ENCODE measurements at places on chromosomes 6 and 20.

DNA sequence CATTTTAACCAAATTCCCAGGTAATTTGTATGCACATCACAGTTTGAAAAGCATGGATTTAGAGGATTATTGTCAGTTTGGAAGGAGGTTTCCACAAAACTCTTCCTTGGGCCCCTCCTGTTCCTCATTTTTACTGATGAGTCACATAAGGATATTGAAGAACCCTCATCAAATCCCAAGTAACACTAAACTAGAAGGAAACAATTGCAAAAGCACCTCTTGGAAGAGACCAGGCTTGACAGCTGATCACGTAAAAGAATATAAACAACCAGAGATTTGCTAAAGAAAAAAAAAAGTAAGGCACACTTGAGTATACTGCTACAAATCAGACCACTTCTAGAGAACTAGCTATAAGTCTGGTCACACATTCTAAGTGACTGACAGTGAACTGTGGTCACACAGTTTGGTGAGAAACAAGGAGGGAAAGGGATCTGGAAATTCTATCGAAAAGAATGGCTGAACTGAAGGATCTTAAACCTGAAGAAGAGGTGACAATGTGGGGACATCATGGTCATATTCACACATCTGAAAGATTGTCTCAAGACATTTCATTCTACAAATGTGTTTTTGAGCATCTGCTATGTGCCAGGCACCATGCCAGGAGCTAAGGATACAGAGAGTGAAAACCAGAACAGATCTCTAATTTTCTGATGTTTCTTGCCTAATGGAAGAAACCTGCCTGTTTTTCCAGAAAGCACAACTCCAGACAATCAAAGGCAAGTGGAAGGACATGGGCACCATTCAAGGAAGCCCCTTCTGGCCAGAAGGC, 24.1 kb downstream of the ZHX3 start:
- DNase-seq = no peak

DNA sequence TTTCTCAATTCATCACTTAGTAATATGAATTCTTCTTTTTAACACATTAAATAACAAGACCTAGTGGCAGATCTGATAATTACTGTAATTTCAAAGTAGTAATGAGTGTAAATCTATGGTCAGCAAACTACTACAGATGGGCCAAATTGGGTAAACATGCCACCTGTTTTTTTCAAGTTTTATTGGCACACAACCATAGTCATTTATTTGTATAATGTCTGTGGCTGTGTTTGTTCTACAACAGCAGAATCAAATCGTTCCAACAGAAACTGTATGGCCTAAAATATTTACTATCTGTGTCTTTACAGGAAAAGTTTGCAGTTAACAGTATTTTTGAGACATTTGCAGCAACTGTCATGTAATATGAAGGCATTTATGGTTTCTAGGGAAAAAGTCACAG, 86.1 kb upstream of the EYA2 start:
- DNase-seq = no peak

GRCh38 chr20:31542201-31542842, 28.1 kb downstream of the HM13 start:
- DNase-seq = no peak

GRCh38 chr6:163414946-163415619, 565 bp downstream of the QKI start:
- DNase-seq = no peak

DNA sequence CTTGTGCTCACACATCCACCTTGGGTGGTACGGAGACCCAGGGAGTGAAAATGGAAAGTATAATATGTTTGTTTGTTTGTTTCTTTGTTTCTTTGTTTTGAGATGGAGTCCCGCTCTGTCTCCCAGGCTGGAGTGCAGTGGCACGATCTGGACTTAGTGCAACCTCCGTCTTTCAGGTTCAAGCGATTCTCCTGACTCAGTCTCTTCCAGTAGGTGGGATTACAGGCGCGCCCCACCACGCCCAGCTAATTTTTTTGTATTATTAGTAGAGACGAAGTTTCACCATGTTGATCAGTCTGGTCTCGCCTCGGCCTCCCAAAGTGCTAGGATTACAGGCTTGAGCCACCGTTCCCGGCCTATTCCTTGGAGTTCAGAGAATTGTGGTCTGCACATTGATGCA, 115.4 kb downstream of the TRIM27 start:
- DNase-seq = no peak

DNA sequence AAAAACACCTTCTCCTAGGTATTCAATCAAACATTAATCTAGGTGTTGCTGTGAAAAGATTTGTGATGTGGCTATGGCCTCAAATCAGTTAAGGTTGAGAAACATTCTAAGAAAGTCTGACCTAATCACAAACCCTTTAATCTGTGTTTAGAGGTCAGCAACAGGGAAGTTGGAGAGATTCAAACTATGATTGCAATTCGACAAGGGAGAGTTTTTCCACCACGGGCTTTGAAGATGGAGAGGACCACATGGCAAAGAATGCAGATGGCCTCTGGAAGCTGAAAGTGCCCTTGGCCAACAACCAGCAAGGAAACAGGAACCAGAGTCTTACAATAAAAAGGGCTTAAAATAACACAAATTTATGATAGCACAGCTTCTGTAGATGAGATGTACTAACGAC, 29.6 kb upstream of the LGSN start:
- DNase-seq = no peak

GRCh38 chr6:34595332-34596184, 39.4 kb upstream of the SPDEF start:
- DNase-seq = no peak

GRCh38 chr6:170537329-170537728, 15.8 kb downstream of the PSMB1 start:
- DNase-seq = no peak

DNA sequence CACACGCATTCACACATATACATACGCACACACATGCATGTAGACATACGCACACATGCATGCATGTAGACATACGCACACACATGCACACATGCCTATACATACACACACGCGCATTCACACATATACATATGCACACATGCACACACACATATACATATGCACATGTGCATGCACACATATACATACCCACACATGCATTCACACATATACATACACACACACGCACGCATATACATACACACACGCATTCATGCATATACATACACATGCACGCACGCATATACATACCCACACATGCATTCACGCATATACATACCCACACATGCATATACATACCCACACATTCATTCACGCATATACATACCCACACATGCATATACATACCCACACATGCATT, 80.5 kb downstream of the WDR27 start:
- no peak for DNase-seq

- DNase-seq = no peak
These were observed 27.8 kb downstream of the SLC23A2 start for GRCh38 chr20:4973330-4974097.

GRCh38 chr6:125104425-125104824, 49.1 kb upstream of the TPD52L1 start:
- DNase-seq = no peak

- no peak for DNase-seq
These were observed 33.4 kb downstream of the KCNS1 start for GRCh38 chr20:45067558-45067957.

GRCh38 chr6:29702519-29703103, 20.6 kb upstream of the HLA-F start:
- DNase-seq = peak; percentile 70

DNA sequence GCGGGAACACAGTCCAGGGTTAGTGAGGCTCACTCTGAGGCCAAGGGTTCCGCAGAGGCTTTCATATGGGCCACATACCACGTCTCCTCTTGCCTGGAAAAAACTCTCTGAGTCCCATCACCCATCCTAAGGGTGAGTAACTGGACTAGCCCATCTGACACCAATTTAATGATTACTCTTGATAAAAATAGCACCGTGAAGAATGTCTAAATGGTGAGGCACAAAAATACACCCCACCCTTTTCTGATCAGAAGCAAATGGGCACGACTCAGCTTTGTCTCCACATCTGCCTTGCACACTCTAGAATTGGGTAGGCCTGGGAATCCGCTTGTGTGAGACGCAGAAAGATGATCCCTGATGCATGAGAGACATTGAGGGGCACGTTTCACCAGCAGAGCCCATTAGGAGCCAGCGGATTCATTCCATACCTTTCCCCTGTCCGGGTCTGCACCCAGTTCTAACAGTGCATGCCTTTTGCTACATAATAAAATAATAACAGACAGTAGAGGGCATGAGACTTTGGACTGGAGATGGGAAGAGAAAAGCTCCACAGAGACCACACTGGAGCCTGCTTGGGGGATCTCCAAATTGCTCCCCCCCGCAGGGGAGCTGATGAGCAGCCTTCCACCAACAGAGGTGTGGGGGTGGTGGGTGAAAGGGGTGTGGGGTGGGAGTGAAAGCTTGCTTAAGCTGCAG, 110.0 kb upstream of the KCNK16 start:
- no peak for DNase-seq

GRCh38 chr6:77466451-77467437, 3.5 kb upstream of the HTR1B start:
- DNase-seq = no peak

- no peak for DNase-seq
These were observed 70.6 kb upstream of the F13A1 start for GRCh38 chr6:6390849-6391602.

- DNase-seq = no peak
These were observed 20.4 kb downstream of the RAB23 start for GRCh38 chr6:57201718-57202117.

DNA sequence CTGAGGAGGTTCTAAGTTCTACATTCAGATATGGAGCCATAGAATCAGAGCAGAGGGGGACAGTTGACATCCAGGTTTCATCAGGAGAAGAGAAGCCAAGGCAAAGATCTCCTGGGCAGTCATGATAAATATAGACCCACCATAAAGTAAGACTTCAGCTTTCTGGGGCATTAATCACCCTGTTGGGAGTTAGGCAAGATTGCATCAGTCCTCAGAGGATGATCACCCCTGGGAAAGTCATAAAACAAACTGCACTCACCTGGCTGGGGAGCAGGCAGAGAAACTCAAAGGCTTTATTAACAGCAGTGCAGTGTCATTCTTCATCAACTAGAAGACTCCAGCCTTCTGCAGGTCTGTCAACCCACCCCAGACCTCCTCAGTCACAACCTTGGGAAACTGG, 301.3 kb upstream of the JARID2 start:
- no peak for DNase-seq

DNA sequence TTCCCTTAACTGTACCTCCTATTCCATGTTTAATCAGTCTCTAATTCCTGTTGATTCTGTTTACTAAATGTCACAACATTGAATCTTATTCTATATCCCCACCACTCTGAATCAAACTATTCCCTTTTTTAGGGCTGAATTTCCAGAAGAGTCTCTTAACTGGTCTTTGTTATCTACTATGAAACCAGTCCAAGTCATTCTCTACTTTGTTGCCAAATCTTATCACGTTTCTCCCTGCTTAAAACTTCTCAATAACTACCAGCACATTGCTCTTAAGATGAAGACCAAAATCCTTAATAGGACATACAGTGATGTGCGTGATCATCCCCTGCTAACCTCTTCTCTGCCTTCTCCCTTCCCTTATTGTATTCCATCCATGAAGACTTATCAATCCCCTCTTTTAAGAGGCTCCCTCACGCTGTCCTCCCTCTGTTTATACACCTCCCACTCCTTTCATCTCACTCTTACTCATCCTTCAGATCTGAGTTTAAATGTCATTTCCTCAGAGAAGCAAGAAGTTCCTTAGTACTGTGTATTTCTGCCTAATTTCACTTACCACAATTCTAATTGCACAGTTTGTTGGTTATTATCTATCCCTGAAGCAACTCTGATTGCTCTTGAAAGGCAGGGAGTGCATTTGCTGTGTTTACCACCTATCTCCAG, 143.0 kb upstream of the AHI1 start:
- no peak for DNase-seq

DNA sequence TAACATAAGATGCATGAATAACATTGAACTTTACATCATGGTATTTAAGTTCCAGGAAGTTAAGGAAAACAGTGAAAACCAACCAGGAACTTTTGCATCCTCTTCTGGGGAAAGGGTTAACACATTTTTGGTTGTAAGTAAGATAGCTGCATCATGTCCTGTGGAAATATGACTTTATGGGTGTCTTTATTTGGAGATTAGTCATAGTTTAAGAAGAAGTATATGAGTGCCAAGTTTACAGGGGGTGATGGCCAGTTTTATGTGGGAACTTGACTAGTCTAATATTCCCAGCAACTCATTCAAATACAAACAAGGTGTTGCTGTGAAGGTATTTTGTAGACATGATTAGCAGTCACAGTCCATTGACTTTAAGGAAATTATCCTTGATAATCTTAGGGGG, 78.0 kb downstream of the PDE10A start:
- no peak for DNase-seq

DNA sequence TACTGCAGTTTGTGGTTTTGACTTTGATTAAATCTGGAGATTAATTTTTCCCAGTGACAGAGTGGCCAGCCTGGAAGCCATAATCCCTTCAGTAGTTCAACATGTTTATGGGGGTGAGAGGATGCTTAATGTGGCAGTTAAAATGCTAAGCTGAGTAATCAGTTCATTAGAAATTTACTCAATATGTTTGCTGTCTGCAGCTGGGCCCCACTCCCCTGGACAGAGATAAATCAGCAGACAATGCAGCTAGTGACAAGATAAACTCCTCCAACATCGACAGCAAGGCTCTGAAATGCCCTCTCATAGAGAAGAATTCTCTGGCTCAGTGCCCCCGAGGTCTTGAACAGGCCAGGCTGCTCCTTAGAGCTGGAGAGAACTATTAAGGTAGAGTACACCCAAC, 101.9 kb downstream of the LRFN2 start:
- no peak for DNase-seq

GRCh38 chr20:1489325-1489724, 1.9 kb downstream of the SIRPB2 start:
- no peak for DNase-seq

GRCh38 chr20:25676164-25676809, 20.4 kb downstream of the ZNF337 start:
- DNase-seq = no peak

GRCh38 chr20:44166477-44166876, 20.5 kb downstream of the JPH2 start:
- DNase-seq = no peak

- no peak for DNase-seq
These were observed 62.3 kb downstream of the HMGCLL1 start for GRCh38 chr6:55516736-55517135.

- no peak for DNase-seq
These were observed 35.4 kb downstream of the CEP250 start for GRCh38 chr20:35490736-35491181.

- no peak for DNase-seq
These were observed 184.3 kb downstream of the DST start for GRCh38 chr6:56458324-56458884.

GRCh38 chr6:113960795-113961194, 10.2 kb downstream of the HDAC2 start:
- DNase-seq = no peak

- no peak for DNase-seq
These were observed 174.5 kb downstream of the CDC5L start for GRCh38 chr6:44561832-44562665.

- DNase-seq = no peak
These were observed 51.2 kb downstream of the SLC22A23 start for GRCh38 chr6:3405679-3406078.

DNA sequence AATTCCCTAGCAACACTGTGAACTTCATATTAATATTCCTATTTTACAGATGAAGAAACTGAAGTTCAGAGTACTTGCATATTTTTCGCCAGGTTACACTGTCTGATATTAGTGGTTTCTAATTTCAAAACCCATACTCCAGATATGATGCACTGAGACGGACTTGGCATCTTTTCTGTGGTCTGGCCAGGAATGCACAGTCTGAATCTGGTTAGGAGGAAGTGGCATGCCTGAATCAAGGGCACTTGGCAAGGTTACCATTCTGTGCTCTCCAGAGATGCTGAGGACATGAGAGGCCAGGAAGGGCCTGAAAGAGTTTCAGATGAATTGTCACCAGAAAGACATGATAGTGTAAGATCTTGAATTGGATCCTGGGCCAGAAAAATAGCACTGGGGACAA, 150.1 kb downstream of the HAO1 start:
- DNase-seq = no peak
